ENCODE measurements at places on chromosomes 6 and 20.

DNA sequence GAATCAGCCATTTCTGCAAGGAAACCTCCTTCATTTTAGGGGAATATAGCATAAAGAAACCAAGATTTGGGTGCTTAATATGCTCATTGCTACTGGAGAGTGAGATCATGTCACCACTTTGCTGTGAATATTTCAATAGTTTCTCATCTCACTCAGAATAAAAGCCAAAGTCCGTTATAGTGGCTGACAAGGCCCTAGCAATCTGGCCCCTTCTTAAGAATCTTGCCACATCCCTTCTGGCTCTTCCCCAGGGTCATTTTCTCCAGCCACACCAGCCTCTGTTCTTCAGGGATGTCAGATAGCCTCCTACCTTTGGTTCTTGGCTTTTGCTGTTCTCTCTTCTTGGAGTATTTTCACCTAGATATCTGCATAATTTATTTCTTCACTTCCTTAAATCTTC is 24.8 kb upstream of the MLIP start:
- no peak for DNase-seq

DNA sequence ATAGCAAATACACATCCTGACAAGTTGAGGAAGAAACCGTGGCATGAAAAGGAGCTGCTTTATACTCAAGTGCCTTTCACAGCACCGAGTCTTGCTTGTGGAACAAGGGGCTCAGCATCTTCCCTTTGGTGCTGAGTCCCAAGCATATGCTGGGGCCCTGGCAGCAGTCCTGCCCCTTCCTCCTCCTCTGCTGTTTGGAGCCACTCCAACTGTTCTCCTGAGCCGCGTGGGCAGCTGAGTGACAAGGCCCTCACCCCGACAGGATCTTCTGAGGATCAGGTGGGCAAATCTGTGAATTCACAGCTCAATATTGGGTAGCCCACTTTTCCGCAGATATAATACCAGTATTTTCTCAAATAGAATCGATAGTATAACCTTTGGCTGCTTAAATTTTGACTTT is 24.7 kb downstream of the DACT2 start:
- DNase-seq, result no peak

GRCh38 chr20:40744072-40744817 is 55.2 kb upstream of the MAFB start:
- DNase-seq, result no peak

- DNase-seq, result no peak
Observed at GRCh38 chr6:8914700-8915099, 479.4 kb upstream of the SLC35B3 start.

GRCh38 chr20:62762801-62763368 is 33.4 kb upstream of the MRGBP start:
- no peak for DNase-seq
